ENCODE measurements at places on chromosomes 1 and 21.

- no peak for DNase-seq
Measured at GRCh38 chr21:28793043-28793442, 199.6 kb downstream of the LTN1 start.

- no peak for DNase-seq
Measured at GRCh38 chr1:150429805-150430204, 57.4 kb upstream of the TARS2 start.

DNA sequence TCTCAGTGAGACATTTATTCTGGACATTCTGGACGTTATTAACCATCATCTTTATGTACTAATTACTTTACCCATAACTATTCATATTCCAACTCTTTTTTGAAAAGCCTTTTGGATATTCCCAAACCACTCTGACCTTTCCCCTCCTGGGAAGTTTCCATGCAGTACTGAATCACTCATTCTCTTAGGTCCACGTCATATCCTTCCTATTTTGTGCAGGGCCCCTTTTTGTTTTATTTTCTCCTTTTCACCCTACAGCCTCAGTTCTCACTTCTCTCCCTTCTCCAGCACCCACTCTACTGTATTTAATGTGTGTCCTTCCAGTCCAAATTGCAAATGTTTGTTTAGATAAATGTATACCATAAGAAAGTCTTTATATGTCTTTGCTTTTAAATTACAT is 16.4 kb upstream of the ATP1A1 start:
- no peak for DNase-seq

- no peak for DNase-seq
Measured at GRCh38 chr1:22317231-22317919, 134.3 kb upstream of the ZBTB40 start.

DNA sequence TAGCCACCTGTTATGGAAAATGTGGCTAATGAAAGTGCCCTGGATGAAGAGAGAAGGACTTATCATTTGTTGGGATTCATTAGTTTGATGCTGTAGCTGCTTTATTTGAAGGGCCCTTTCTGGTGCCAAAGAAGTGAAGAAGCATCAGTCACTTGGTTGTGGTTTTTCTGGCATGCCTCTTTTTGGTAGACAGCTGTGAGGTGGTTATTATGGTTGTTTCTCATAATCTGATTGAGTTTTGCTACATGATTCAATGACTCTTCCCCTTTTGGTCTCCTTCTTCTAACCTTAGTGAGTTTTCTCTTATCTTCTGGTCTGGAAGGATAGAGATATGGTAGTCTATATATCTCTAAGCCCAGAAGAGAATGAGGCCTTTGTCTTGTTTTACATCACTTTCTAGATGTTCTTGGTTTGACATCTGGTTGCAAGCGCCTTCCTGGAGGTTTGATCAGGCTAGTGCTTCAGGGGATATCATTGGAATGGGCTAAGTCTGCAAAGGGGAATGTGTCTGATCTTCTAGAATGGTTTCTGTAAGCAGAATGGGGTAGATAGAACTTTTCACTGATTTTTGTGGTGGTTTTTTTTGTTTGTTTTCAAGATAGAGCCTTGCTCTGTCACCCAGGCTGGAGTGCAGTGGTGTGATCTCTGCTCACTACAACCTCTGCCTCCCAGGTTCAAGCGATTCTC is 26.0 kb downstream of the ARID1A start:
- no peak for DNase-seq

DNA sequence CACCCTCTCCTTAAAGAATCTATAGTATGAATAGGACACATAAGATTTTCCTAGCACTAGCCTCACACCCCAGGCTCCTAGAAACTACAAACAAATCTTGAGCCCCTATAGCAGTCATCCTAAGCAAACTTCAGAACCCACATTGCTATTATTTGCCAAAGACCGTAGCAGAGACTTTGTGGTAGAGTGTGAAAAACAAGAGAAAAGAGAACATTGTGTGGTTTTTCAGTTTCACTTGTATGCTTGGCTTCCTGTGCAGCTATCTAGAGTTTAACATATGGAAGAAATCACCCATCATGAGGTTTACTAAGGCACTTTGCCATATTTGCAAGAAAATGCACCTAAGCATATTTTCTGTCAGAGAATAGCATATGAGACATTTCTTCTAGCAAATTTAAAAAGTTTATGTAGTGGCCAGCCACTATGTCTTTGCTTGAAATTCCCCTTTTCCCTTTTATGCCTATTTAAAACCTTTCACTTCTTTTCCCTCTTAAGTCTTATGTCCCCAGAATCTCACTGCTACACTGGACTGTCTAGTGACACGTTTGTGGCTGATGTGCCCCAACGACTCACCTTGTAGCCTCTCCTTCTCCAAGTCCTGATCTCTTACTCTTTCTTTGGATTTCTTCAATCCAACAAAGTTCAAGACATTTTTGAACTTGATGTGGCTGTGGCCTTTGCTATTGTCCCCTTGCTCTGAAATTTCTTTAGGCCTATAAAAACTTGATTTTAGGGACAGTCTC is 25.6 kb downstream of the CCDC190 start:
- no peak for DNase-seq

- DNase-seq = no peak
Measured at GRCh38 chr1:41566969-41567368, 82.5 kb upstream of the EDN2 start.

DNA sequence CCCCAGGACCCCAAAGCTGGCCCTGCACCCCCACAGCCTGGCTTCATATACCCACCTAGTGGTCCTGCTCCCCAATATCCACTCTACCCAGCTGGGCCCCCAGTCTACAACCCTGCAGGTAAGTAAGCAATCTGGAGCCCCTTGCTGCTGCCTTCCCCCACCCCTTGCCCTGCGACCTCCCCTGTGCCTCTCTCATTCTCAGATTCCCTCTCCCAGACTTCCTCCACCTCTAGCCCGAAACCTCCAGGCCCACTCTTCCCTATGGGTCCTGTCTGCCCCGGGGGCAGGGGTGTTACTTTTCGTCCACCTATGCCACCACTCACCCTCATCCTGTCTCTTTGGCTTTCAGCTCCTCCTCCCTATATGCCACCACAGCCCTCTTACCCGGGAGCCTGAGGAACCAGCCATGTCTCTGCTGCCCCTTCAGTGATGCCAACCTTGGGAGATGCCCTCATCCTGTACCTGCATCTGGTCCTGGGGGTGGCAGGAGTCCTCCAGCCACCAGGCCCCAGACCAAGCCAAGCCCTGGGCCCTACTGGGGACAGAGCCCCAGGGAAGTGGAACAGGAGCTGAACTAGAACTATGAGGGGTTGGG is 2.9 kb downstream of the SHISA4 start:
- no peak for DNase-seq

- DNase-seq = no peak
Measured at GRCh38 chr1:37723072-37723389, 30.7 kb downstream of the CDCA8 start.

GRCh38 chr1:180265871-180266270 is 35.8 kb downstream of the LHX4 start:
- DNase-seq = no peak

DNA sequence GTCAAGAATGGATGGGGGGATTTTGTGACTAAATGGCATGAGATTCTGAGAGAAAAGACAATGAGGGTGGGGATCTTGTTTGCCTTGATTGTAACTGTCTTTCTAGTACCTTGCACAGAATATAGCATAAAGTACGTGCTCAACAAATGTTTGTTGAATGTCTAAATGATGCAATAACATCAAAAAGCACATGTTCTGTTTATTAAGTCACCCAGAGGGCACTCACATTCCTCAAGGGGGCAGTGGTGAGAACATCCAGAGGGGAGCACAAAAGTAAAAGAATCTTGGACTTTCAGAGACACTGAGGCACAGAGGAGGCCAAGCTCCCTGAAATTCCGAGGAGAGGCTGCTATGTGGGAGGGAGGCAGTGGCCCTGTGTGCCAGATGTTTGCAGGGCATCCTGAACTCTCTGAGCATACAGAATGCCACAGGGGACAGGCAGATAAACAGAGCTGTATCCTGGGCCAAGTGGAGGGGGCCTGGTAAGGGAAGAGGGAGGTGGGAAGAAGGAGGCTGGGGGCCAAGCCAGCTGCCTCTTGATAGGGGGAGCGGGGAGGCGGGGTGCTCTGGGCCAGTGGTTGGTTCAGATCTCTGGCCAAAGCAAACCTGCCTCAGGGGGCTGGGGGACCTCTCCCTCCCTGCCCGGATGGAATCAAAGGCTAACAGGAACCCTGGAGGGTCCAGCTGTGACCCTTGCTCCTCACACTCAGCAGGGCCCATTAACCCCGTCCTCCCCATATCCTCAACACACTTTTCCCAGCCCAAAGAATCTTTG is 6.5 kb upstream of the ATP1A2 start:
- no peak for DNase-seq

DNA sequence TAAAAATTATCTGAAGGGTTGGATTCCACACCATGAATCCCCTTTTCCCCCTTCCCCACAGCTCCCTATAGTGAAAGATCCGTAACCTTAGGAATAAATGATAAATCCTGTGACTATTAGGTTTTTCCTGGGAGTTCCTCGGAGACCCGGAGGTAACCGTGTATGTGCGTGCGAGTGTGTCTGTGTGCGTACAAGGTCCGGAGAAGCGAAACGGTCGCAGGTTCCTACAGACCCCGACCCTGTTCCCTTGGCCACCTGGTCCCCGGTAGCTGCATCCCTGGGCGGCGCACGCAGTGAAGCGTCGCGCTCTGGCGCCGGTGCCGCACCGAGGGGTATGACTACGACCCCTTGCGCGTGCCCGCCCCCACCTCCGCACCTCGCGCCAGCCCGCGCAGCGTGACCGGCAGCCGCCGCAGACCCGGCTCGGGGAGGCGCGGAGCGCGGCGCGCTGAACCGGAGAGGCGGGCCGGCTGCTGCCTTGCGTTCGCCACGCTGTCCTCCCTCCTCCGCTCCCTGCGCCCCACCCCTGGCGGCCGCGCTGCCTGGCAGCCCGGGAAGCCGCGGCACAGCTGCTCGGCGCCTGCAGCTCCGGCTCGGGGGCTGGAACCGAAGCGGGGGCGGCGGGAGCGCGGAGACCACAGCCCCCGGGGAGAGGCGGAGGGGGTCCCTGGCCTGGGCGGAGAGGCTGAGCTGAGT is at the start of gene AK5:
Gene AK5 (plus strand): TSS at position 529 of the 696 bp plus-strand sequence. CDS start 295 bp downstream, outside the sequence.
- DNase-seq = peak; percentile 30

DNA sequence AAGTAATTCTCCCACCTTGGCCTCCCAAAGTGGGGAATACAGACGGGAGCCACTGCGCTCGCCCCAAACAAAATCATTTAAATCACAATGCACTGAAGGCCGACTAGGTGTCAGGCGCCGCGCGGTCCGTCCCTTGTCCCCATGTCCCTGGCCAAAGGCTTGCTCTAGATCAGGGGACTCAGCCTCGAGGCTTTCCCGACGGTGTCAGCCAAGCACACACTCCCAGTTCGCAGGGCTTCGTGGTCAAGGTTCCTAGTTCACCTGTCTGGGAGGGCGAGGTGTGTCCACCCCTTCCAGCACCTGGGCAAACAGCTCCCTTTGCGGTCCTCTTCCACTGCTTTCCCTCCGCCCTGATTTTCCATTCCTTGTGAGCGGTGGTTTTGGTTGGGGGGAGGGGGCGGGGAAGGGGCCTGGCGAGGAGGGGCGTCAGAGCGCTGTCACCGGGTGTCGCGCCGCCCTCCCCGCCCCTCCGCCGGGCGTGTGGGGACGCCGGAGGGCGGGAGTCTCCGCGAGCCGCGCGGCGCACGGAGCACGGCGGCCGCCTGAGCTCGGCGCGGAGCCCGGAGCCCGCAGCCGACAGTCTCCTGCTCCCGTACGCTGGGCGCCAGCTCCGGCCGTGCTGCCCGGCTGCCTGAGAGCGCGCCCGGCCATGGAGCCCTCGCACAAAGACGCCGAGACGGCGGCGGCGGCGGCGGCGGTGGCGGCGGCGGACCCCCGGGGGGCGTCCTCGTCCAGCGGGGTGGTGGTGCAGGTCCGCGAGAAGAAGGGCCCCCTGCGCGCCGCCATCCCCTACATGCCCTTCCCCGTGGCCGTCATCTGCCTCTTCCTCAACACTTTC is at the start of gene STUM:
Gene STUM (plus strand): TSS at position 509 of the 838 bp plus-strand sequence. CDS start 141 bp downstream, at position 650.
- DNase-seq = no peak

GRCh38 chr1:155882235-155882634 is 22.9 kb downstream of the SYT11 start:
- DNase-seq = no peak

DNA sequence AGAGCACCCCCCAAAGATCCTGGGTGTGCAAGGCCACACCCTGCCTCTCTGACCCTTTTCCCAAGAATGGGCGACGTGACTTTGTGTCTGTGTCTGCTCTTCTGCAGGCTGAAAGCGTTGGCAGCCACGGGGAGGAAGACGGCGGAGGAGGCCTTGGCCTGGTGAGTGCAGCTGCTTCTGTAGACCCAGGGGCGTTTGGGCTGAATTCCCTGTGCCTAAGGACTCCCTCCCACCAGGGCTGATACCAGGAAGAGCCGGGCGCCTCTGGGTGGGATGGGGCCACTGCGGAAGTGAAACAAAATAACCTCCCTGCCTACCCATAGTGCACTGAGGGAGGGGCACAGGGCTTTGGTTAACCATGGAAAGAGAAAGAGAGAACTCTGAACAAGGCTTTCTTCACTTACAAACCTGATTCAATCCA is 2.5 kb downstream of the UBASH3A start:
- DNase-seq = no peak

- DNase-seq = no peak
Measured at GRCh38 chr1:222006715-222007114, 264.8 kb upstream of the DUSP10 start.

DNA sequence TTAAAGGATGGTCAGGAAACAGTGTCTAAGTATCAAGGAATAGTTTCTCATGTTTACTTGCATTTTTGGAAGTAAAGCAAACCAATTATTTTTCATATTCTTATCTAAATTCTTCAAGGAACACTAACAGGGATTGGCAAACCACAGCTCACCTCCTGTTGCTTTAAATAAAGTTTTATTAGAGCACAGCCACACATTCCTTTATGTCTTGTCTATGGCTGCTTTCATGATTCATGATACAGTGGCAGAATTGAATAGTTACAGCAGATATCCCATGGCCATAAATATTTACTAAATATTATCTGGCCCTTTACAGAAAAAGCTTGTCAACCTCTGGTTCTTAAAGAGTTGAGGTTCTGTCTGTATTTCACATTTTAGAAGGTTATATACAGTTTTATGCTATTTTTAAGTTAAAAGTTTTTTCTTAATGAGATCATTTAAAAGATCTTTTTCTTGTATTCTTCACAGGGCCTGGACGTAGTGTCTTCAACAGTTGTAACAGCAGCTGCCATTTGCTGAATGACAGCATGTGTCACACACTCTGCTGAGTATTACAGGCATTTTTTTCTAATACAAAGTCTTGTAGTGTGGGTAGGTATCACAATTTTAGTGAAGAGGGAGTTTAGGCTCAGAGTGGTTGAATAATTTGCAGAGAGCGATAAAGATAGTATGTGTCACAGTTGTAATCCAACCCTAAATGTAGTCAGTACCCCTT is 2.6 kb downstream of the ZNF691 start:
- no peak for DNase-seq

- no peak for DNase-seq
Measured at GRCh38 chr1:109725510-109725909, 13.5 kb downstream of the GSTM5 start.

- no peak for DNase-seq
Measured at GRCh38 chr1:16625497-16626408, 12.4 kb upstream of the NBPF1 start.

DNA sequence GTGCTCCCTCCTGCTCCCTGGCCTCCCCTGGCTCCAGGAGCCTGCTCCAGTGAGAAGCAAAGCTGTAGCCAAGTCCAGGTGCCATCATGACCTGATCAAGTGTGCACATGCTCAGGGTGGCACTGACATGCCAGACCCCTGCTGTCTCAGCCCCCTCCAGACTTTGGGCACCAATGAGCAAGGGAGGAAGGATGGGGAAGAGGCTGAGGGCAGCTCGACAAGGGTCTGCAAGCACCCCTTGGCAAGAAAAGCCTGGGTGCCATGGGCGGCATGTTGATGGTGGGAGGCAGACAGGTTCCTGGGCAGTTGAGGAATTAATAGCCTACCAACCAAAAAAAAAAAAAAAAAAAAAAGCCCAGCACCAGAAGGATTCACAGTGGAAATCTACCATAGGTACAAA is 942.6 kb upstream of the PRMT6 start:
- DNase-seq = no peak

GRCh38 chr1:190274721-190275120 is 202.9 kb downstream of the BRINP3 start:
- no peak for DNase-seq

Measured in stimulated activated CD8-positive, alpha-beta memory T cell treated with anti-CD3 and anti-CD28 coated beads, Interleukin-12 subunit alpha, Interleukin-12 subunit beta, amount 100 ng/mL, for 4 hours (primary cell).